GM03348 (cell line): ENCODE measurements at places on chromosomes 7 and 10.

DNA sequence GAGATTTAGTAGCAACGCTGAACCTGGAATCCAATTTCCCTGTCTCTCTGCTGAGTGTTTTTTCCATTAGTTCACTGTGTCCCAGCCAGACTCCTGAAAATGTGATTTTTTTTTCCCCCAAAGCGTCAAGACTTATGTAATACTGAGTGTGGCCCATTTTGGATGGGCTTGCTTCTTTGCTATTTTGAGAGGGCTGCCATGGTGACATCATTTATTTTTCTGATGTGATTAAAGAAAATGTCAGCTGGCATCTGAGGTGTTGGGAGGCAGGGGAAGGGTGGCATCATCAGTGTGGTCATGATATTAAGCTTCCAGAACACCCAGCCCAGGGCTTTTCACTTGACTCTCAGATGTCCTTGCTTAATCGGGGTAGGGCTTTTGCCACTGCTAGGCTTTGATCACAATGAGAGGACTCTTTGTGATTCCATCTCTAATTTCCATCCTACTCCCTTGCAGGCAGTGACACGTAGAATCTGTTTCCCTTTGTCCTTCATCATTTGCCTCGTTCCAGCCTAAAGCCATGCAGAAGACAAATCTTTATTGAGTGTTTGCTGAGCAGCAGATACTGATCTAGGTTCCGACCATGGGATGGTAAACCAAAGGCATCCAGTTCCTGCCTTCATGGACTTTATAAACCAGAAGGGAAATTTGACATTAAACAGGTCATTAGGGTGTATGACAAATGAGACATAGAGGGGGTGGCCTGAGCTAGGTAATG is 7.4 kb downstream of the ZNF365 start:
- no peak for DNase-seq

DNA sequence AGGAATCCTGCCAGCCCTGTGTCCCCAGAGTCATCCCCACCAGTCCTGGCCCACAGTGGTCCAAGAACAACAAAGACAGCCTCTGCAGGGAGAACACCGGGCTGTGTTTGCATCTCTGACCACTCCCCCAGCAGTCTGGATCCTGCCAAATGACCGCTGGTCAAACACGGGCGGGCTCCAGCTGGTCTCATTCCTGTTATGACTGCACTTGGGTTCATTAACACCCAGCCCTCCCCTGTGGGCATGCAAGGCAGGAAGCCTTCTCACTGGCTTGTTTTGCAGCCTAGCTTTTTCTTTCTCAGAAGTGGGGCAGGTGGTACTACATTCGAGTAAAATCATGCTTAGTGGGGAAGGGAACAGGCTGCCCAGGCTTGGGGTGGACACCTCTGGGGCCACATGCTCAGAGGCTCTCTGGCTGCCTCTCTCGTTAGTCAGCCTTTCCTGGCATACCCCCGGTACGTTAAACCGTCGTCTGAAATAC is 190.0 kb downstream of the PLXNA4 start:
- no peak for DNase-seq

DNA sequence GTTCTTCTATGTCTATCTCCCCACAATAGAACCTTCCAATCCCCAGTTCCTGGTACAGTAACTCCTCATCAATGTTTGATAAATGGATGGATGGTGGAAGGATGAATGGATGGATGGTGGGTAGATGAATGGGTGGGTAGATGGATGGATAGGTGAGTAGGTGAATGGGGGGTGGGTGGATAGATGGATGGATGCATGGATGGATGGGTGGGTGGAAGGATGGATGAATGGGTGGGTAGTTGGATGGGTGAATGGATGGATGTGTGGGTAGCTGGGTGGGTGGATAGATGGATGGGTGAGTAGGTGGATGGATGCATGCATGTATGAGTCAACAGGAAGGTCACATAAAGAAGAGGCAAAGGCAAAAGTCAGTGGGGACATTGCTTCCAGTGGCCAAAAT is 116.8 kb downstream of the GRID1 start:
- no peak for DNase-seq

DNA sequence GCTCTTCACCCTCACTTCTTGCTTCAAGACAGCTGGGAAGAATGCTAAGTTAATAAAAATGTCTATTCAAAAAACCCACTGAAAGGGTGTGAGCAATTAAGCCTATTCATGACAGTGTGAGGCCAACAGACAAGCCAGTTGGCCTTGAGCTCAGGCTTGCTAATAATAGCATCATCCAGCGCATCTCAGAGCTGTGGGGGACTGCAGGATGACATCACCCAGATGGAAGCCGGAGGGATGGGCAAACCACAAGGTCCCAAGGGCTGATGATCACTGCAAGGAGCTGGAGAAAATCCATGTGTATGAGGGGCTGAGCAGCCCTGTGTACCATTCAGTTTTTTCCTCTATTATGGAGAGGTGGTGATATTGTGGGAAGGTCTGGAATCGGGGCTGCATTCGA is 770.4 kb downstream of the TNS3 start:
- peak; percentile 91 for DNase-seq

DNA sequence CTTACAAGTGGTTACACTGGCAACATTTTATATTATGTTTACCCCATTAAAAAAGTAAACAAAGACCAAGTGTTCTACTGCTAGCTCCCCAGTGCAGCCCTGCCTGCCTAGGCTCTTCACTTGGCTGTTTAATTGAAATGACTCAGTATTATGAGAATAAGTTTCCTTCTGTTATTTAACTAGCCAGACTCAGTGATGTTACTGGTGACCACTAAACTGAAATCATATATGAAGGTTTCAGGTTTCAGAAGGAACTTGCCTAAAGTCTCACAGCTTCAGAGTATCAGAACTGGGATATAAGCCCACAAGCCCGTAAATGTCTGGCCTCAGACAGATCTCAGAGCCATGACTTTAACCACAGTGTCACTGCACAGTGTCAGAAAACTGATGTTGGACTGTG is 66.8 kb upstream of the EXOC4 start:
- no peak for DNase-seq

DNA sequence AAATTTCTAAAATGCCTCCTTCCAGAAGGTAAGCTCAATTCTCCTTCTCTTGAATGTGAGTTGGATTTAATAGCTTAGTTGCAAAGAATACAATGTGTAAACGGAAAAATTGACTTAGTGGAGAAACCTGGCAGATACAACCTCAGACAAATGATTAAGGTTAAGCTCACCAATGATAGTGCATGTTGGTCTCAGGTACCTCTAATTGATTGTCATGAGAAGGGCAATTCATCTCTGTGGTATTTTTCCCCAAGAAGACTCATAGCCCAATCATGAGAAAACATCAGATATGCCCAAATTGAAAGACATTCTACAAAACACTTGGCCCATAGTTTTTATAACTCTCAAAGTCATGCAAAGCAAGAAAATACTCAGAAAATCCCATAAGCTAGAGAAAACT is 36.2 kb upstream of the TMEM106B start:
- no peak for DNase-seq

GRCh38 chr10:47018026-47018735 is 107.0 kb downstream of the PTPN20 start:
- no peak for DNase-seq

GRCh38 chr7:137895301-137896221 is 48.8 kb upstream of the DGKI start:
- DNase-seq, result no peak

DNA sequence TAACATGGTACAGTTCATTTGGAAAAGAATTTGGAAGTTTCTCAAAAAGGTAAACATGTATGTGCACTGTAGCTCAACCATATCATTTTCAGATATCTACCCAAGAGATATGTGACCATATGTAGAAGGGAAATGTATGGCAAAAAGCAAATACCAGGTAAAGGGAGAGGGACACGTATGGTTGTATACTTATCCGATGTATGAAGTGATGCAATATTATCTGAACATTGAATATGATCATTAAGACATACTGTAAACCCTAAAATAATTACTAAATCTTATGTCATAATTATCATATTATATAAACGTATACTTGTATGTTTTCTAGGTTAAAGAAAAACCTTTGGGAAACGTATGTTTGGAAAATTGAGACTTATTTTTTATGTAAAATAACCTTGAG is 367.5 kb upstream of the KCND2 start:
- DNase-seq, result no peak

- DNase-seq, result no peak
Observed at GRCh38 chr7:138276891-138277290, 183.2 kb upstream of the TRIM24 start.

DNA sequence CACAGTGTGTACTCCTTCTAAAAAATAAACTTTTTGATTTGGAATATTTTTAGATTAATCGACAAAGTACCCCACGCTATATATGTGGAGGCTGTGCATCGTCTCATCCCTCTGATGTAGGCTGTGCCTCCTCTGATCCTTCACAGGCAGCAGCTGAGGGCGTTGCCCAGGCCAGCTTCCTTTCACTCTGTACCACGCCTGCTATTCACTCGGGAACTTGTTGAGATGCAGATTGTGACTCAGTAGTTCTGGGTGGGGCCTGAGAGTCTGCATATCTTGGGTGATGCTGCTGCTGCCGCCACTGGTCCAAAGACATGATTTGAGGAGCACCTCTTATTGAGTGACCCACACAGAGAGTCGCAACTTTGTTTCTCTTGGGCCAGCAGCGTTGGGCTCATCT is 7.9 kb upstream of the C10orf120 start:
- DNase-seq, result no peak

DNA sequence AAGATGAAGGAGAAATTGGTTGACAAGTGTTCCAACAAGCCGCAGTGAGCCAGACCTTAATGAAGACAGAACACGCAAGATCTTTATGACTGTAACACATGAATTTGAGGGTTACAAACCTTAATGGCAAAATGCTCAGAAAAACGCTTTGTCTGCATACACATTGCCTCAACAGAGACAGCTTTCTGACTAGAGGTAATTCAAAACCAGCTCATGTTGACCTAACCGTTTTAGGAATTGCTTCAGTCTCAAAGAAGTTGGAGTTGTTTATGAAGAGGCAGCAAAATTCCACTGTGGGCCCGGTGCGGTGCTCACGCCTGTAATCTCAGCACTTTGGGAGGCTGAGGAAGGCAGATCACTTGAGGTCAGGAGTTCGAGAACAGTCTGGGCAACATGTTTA is 2.2 kb upstream of the GTF2I start:
- DNase-seq, result no peak

DNA sequence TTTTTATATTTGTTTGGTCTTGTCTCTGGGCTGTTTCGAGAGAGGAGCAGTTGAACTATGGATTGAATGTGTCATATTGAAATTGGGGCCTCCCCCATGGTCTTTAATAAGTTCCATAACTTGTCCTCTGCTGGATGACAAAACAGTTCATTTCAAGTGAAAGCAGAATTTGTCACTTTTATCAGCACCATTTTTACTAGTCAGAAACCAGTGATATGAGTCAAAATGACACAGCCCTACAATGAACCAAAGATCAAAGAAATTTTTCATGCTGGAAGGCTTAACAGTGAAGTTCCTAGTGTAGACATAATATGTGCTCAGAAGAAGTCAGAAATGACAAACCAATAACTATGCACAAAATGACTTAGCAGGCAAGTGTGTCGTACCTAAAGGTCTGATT is 133.6 kb upstream of the VWC2 start:
- no peak for DNase-seq

- peak; percentile 87 for DNase-seq
Observed at GRCh38 chr7:45574669-45575500, 717 bp downstream of the ADCY1 start.

- DNase-seq, result no peak
Observed at GRCh38 chr10:107418085-107418806, 253.7 kb upstream of the SORCS1 start.

DNA sequence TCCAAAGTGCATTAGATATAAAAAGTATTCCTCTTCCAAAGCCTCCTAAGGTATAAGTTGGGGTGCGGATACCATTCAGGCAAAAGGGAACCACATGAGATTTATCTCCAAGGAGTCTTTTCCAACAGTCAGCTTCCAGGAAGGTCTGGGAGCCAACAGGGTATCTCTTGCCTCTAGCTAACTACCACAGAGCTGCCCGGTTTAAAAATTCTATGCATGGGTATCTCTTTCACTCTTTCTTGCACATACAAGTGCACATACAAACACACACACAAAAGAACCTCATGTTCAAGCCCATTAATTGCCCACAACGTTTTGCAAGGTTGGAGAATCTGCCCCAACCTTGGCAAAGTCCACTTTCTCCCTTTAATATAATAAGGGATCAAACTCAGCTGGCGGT is 80.7 kb downstream of the CDK6 start:
- DNase-seq, result no peak

GRCh38 chr7:73811760-73812168 is 19.0 kb upstream of the CLDN4 start:
- peak; percentile 87 for DNase-seq

DNA sequence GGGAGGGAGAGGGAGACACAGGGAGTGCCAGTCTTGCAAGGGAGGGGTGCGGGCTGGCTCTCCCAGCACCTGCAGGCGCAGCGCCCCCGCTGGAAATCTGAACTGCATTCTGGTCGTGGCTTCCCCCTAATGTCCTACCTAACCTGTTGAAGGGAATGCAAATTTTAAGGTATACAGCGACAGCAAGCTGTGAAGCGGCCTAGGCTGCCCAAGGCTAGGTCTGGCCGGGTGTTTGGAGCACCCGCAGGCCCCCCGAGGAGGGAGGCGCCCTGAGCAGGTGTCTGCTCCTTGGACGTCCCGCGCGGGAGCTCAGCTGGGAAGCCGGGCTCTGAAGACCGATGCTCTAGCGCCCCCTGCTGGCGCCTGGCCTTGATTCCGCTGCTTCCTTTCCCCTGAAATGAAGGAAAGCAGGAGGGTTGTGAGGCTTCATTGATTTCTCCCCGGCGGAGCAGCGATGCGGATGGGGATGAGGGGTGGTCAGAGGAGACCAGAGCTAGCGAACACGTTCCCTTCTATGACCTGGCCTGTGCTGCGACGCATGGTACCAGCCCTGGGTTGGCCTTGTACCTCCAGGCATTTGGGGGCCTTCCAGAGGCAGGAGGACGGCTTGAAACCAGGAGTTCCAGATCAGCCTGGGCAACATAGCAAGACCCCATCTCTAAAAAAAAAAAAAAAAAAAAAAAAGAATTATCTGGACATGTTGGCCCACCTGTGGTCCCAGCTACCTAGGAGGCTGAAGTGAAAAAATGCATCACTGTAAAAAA is 601.3 kb downstream of the GALNT17 start:
- peak; percentile 90 for DNase-seq

- DNase-seq, result no peak
Observed at GRCh38 chr10:13925971-13926780, 339.4 kb downstream of the PRPF18 start.

DNA sequence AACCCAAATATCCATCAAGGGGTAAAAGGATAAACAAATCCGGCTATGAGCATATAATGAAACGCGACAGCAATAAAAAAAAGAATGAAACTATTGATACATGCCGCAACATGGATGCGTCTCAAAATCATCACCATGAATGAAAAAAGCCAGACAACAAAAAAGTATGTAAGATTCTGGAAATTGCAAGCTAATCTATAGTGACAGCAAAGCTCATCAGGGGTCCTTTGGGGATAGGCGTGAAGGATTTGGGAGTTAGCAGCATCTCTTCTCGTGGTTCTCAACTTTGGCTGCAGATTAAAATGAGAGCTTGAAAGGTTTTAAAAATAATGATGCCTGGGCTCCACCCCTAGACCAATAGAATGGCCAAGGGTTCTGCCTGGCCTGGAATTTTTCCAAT is 46.0 kb upstream of the ELN start:
- no peak for DNase-seq

- no peak for DNase-seq
Observed at GRCh38 chr7:107846324-107846723, 43.3 kb upstream of the SLC26A3 start.

GRCh38 chr10:104501864-104502579 is 139.1 kb upstream of the SORCS3 start:
- DNase-seq, result no peak

- DNase-seq, result peak; percentile 25
Observed at GRCh38 chr7:88169717-88170320, 50.0 kb downstream of the SRI start.

GRCh38 chr7:31875424-31875823 is 188.4 kb downstream of the PPP1R17 start:
- no peak for DNase-seq
